ENCODE measurements at places on chromosomes 5 and 9.

GRCh38 chr9:135602789-135603481 is 36.4 kb downstream of the GLT6D1 start:
- DNase-seq = no peak

GRCh38 chr5:128062172-128062746 is 21.3 kb upstream of the SLC12A2 start:
- DNase-seq = no peak

DNA sequence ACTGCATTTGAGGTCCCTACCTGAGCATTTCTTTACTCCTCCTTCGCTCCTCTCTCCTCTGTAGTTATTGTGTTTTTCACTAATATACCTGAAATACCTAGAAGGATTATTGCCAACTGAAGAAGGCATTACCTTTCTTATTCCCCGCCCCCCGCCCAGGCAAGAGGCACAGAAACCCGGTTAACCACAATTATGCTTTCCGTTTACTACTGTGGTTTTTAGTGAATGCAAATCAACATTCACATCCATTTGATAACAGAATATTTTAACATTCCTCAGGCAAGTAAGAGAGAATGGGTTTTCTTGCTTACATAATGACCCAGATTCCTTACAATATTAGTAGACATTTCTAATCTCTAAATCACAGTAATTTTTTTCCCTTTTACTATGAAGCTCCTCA is 136.9 kb downstream of the PCSK5 start:
- DNase-seq = no peak

GRCh38 chr9:27369591-27369990 is 72.6 kb upstream of the EQTN start:
- no peak for DNase-seq

GRCh38 chr5:34038390-34038789 is 4.6 kb downstream of the C1QTNF3 start:
- DNase-seq = no peak

DNA sequence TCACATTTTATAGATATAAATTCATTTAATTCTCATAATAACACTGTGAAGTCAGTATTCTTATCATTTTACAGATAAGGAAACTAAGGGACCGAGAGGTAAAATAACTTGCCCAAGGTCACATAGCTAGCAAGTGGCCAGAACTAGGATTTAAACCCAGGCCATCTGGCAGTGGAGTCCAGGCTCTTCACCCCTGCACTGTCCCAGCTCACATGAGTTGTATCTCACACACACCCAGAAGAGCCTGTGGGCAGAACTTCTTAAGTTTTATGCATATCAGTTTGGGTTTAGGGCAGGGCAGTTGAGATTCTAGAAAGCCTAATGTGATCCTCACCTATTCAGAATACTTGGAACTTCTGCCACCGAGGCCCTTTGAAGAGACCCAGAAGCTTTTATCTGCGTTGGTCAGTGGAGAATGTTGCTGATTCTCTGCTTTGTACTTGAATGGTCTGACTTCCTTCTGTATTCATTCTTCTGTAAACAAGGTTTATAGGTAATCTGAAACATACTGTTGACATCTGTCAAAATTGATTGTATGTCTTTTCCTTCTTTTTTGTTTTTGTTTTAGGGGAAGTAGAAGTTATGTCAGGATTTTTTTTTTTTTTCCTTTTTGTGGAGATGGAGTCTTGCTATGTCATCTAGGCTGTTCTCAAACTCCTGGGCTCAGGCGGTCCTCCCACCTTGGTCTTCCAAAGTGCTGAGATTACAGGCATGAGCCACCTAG is 75.8 kb downstream of the KIAA1958 start:
- DNase-seq = no peak

DNA sequence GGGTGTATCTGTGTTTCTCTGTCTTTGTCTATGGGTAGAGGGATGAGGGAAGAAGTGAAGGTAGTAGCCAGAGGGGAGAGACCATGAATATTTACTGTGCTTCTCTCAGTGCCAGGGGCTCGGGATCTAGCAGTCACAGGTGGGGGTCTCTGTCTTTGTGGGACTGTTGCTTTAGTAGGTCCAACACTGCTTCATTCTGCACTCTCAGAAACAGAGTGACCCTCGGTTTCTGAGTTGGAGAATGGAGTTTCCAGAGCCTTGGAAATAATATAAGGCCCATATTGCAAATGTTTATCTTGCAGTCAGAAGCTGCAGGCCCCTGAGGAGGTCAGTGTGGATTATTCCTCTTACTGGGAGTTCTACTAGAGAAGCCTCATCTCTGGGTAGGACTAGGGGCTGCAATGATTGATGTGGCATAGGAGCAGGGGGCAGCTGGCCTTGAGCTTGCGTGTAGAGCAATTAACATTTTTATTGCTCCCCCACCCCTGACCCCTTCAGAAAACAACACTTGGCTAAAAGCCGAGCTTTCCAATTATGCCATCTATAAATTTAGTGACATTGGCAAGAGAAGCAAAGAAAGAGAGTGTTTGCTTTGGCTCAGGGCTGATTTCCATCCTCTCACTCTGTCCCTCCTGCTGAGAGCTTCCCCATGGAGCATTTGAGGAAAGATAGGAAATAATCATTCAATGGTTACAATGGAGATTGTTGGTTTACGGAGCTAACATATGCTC is 55.0 kb upstream of the TRPC7 start:
- DNase-seq = no peak

All from stimulated activated CD4-positive, alpha-beta T cell treated with anti-CD3 and anti-CD28 coated beads, Interleukin-1b, Interleukin-23, amount 100 ng/mL, for 1 hour (primary cell).